ENCODE measurements at places on chromosomes 1 and 21. TPM values are rescaled to one million over a fixed set of nuclear protein-coding genes. Genes with fewer than 3 reads are reported as not detected.

GRCh38 chr1:77797991-77798390 lies 18.5 kb downstream of the MIGA1 start:
- no peak for DNase-seq

DNA sequence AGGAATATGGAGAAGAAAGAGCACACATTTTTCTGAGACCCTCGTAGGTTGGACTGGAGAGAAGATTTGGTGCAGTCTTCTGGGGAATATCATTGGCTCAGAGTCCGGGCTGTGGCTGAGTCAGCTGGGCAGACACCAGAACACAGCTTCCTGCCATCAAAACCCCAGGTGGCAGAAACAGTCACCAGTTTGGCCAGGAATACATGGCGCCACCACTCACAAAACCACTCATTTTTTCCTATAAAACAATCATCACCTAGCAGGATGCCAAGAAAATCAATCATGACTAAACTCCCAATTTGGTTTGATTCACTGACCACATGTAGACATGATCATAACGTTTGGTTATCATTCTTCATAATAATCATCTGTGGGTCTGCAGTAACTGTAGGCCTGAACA lies 178.1 kb upstream of the PBX1 start:
- DNase-seq: no peak

GRCh38 chr21:15445327-15445726 lies 284.5 kb upstream of the USP25 start:
- DNase-seq: no peak

DNA sequence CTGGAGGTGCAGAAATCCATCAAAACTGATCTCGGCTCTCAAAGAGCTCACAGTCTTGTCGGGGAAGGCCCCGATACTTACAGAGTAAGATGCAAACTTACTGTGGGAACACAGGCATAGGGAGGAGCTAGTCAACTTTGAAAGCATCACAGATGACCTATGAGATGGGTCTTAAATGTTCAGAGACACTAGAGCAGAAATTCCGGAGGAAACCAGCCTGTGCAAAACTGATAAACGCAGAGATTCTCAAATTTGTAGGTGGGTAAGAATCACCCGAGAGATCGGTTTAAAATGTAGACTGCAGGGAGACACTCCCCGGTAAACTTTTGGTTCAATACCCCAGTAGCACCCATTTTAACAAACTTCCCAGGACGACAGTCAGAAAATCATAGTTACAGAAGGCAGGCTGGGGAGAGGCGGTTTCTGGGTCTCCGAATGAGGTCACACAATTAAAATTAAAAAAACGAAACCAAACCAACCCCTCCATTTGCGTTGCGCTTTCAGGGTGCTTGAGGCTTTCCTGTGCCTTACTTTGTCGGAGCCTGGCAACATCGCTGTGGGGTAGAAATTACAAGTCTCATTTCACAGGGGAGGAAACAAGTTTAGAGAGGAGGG lies 755 bp upstream of the THRAP3 start:
- DNase-seq: no peak

DNA sequence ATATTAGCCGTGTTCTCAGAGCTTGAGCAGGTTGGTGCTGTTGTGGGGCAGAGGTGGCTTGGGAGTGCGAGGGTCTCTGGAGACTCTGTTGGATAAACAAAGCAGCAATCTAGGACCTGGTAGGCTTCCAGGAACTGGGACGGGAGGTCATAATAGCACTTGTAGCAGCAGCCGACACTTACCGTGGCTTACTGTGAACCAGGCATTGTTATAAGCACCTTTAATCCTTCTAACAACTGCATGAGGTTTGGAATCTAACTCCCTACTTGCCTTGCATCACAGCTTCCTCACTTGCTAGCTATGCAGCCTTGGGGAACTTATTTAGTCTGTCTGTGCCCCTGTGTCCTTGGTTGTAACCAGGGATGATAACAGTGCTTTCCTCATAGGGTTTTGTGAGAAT lies 94.9 kb downstream of the NAV1 start:
- DNase-seq: no peak

DNA sequence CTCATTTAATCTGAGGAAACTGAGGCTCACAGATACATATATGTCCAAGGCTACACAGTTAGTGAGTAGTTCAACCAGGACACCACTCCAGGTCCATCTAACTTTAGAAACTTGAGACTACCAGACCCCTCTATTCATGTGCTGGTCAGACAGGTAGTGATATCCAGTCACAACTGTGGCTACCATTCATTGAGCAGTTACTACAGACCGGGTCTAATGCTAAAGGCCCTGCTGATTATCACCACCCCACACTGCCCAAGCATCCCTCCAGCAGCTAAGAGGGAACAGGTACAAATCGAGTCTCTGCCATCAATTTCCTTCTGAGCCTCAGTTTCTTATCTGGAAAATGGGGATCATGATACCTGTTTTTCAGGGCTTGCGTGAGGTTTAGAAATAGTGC lies 5.3 kb downstream of the HPCA start:
- no peak for DNase-seq

DNA sequence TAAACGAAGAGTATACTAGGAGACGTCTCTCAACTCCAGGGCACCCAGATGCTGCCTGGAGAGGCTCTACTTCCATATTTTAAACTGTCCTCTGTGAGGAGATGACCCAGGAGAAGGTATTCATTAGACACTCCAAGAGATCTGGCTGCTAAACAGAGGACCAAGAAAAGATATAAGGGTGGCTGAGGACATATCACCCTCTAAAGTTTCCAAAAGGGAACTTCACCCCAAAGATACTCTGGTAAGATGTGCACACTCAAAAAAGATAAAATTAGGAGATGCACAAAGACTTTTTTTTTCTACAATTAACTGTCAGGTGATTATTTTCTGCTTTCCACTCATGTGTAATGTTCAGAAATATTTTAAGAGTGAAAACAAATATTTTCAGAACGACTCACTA lies 1.4 kb downstream of the ZNF670 start:
- no peak for DNase-seq

Gene PGBD5
- total RNA-seq: 0.12 TPM

Gene C1orf87
- not detected for total RNA-seq
